Left lung (tissue), 14 donors: ENCODE measurements at places on chromosomes 1 and 21.

DNA sequence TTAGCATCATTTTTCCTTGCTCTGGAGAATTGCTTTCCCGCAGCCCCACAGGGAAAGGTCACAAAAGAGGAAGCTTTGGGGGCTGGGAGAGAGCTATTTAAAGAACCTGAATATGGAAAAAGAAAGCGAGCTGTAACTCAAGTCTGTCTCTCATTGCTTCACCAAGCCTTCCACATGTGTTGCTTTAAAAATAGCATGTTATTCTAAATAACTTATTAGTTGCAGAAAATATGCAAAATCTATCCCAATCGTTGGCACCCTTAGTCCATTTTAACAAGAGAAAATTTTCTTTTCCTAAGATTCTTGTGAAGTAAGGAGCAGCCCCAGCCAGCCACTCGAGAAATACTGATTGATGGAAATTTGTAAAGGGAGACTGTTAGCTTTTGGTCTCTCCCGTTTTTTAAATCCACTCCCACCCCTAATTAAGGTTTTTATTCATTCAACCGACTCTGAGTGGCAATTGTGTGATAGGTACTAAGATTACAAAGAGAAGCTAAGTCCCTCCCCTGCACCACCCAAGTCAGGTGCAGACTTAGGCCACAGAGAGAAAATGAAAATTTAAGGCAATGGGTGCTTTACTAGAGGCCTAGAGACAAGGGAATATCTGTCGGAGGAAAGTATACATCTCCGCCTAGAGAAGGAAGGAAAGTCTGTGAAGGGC lies 802 bp downstream of the CYP4X1 start:
- DNase-seq = peak; percentile 10

- DNase-seq = no peak
These were observed 29.1 kb upstream of the KLF17 start for GRCh38 chr1:44089371-44090048.

DNA sequence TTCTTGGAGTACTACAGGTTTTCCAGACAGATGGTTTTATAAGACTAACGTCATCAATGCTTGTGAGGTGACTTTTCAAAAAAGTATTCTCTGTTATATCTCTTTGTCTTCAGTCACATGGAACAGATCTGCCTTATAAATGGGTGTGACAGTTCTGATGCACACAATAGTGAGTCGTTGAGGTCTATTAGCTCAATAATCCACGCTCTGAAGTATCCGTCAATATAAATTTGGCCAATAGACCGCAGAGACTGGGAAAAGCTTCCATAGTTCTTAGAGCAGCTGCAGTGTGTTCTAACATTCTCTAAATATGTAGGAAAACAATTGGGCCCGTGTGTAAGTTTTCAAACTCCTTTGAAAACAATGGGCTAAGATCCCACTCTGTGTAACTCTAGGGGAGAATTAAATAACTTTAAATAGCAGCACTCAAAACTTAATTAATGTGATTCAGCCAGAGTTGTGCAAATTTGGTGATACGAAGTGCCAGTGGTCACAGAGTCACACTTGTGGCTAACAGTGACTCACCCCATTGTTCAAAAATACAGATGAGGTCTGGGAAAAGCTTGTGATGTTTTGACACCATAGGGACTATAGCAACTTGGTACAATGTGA lies 316.0 kb downstream of the LMO4 start:
- DNase-seq = peak; percentile 29

- no peak for DNase-seq
These were observed 1242.4 kb upstream of the ADGRL4 start for GRCh38 chr1:80248886-80249285.

DNA sequence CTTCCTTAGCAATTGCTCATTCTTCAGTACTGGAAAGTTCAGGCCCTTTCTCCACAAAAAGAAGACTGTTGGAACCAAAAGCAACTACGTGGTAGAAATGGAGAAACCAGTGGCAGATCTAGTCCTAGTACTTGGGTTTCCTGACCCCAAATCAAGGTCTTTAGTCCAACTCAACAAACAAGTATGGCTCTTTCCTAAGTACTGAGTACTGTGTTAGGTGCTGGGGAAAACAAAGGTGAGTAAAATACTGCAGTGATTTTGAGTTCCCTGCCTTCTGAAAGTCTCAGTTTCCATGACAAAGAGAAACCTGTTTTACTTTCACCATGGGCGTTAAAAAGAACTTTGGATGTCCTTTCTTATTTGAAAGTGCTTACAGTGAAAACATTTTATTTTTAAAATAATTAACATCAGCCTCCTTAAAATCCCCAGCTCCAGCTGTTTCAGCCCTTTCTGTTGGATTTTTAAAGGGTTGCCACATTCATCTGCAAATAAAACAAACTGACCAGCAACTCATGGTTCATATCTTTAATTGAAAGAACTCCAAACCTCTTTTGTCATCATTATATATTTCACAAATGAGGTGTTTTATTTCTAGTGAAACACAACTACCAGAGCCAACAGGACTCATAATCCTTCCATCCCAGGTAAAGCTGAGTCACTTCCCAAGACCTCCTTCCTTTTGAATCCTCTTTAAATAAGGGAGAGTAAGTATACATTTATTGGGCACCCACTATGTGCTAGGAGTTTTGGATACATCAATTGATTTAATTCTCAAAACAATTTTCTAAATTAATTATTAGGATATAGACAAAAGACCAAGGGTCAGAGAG lies 35.4 kb downstream of the PLPP3 start:
- no peak for DNase-seq

- DNase-seq = no peak
These were observed 11.6 kb downstream of the AGPAT3 start for GRCh38 chr21:43876605-43877004.

GRCh38 chr1:92691925-92692324 lies 93.0 kb downstream of the EVI5 start:
- DNase-seq = no peak

GRCh38 chr1:179509384-179509783 lies 66.4 kb downstream of the NPHS2 start:
- DNase-seq = no peak

GRCh38 chr1:217989510-217989909 lies 295.6 kb upstream of the RRP15 start:
- no peak for DNase-seq

GRCh38 chr1:1959840-1960479 lies 40.9 kb upstream of the TMEM52 start:
- peak; percentile 93 for DNase-seq

GRCh38 chr1:113669988-113670387 lies 89.3 kb downstream of the PHTF1 start:
- no peak for DNase-seq

DNA sequence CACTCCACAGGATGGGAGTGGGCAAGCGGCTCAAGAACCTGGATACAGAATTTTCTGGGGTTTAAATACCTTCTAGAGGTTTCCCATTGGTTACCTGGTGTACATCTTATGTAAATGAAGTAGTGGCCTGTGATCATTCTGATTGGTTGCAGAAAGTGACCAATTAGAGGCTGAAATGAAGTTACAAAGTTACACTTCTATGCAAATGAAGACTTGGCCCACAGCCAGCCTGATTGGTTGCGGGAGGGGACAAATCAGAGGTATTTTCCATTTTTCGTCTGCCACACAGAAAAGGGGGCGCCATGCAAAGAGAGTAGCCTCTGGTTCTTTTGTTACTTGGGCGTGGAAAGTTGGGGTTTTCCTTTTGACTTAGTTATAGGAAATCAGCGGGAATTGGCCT lies 8.9 kb downstream of the KCNAB2 start:
- DNase-seq = no peak

DNA sequence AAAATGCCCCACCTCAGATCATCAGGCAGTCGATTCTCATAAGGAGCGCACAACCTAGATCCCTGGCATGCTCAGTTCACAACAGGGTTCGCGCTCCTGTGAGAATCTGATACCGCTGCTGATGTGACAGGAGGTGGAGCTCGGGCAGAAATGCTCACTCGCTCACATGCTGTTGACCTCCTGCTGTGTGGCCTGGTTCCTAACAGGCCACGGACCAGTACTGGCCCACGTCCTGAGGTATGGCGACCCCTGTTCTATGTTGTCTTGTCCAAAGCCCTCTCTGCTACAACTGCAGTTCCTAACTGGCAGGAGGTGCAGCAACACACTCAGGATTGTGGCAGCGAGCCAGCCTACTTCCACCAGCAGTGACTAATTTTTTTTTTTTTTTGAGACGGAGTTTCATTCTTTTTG lies 70.6 kb downstream of the CLSTN1 start:
- no peak for DNase-seq

GRCh38 chr1:45258059-45258650 lies 51.8 kb upstream of the ZSWIM5 start:
- no peak for DNase-seq

GRCh38 chr1:213179784-213180183 lies 128.7 kb downstream of the RPS6KC1 start:
- no peak for DNase-seq

- no peak for DNase-seq
These were observed 59.6 kb downstream of the RUNX1 start for GRCh38 chr21:34989337-34990151.

DNA sequence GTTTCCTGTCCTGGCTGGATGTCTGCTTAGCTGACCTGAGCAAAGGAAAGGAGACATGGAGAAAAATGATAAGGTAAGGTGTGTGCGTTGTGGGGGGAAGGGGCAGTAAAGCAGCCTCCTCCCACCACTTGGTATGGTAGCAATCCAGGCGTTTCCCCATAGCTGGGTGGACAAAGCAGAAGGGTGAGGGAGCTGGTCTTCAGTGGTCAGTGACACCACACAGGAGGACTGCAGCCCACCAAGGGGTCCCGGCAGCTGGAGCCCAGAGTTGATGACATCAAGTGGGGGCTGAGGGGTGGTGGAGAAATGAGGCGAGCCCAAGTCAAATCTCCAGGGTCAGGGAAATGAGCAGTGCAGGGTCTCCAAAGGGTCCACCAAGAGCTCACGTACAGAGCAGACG lies 69.3 kb upstream of the LRRN2 start:
- no peak for DNase-seq

DNA sequence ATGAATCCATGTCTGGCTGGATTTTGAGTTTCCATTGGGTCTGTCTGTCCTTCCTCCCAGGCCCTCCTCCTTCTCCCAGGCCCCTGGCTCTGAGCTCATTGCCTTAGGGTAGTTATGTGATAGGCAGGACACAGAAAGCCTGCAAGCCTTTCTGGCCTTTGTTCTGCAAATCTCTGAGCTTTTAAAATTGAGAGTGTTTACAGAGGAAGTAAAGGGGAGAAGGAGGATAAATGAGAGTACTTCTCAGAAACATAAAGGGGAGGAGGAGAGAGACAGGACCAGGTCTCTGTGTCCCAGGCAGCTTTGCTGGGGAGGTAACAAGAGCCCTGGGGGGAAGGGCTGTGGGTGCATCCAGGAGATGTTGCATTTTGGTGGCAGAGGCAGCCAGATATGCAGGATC lies 126.7 kb downstream of the FOXD2 start:
- no peak for DNase-seq

DNA sequence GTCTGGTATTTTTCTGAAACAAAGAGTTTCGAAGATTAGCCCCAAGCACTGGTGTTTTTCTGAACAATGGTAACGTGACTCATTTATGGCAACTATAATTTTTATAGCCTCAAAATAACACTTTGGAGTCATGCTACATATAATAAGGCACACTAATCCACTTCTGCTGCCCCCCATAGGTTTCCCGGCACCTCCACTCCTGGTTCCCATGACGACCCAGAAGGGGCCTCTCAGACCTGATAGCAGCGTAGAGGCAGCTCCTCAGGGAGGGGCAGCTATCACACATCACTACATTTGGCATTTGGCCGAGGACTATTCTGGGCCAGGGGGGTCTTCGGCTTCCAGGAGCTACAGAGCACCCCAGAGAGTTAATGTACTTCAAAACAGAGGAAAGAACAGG lies 23.3 kb downstream of the CAPN8 start:
- no peak for DNase-seq

GRCh38 chr1:208985231-208985630 lies 598.3 kb upstream of the CAMK1G start:
- DNase-seq = no peak

DNA sequence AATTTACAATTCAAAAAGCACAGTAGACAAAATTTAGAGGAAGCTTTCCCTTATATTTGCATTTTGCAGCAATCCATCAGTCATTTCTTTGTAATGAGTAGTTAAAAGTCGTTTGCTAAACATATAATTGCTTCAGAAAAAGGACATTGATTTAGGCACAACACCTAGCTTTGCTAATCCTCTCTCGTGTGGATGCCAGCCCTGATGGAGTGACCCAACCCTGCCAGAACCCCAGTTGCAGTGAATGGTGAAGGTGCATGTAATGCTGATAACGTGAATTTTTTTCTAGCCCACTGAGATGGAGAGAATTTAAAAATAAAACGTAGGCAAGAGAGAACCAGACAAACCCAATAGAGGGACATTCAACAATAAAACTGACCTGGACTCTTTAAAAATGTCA lies 263.4 kb downstream of the GRIK1 start:
- no peak for DNase-seq

DNA sequence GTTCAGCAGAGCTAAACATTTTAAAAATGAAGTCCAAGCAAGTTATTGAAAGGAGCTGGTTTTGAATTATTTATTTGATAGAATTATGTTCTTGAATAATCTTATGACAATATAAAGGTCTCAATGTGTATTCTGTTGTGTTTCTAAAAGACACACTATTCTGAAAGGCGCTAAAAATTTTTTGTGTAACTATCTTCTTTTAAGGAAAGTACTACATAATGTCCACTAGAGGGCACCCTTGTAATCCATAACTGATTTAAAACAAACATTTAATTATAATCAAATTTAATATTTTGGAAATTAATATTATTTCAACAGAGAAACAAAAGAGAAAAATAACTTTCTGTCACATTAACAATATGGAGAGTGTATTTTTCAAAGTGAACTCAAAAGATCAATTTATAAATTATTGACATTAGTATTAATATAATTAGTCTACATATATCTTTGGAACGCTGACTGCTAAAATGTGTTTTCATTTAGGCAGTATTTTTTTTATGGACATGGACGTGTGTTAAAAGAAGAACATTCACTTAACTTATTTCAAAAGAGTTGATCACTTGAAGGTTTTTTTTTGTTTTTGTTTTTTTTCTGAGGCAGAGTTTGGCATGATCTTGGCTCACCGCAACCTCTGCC lies 248.4 kb downstream of the DENND1B start:
- DNase-seq = no peak

DNA sequence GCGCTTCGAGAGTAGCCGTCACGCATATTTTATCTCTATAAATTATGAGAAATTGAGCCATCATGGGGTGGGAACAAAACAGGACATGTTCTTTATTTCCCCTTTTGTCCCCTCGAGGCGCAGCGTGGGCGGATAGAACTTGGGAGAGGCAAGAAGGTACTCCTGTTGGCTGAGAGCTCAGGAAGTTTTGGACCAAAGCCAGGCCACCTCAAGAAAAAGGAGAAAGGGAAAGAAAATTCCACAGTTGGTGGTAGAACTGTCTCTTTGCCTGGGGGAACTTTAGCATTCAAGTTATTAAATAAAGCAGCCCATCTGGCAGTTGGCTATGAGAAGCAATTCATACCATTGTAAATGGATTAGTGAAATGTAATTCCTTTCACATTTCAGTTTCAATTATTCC lies 76.4 kb upstream of the DSCAM start:
- DNase-seq = no peak

GRCh38 chr1:220032911-220033310 lies 13.4 kb downstream of the EPRS1 start:
- no peak for DNase-seq

- no peak for DNase-seq
These were observed 118.9 kb downstream of the PGBD5 start for GRCh38 chr1:230307213-230307612.

- no peak for DNase-seq
These were observed 320.2 kb upstream of the NFIA start for GRCh38 chr1:60762176-60762575.
